ENCODE measurements at places on chromosomes 3 and 15.

DNA sequence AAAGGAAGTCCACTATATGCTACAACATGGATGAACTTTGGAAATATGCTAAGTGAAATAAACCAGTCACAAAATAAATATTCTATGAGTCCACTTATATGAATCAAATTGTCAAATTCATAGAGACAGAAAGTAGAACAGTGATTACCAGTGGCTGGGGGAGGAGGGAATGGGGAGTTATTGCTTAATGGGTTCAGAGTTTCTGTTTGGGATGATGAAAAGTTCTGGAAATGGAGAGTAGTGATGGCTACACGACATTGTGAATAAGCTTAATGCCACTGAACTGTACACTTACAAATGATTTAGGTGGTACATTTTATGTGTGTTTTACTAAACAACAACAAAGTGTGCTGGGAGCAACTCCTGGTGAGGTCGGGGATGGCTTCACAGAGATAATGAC is 38.1 kb downstream of the HOMER2 start:
- DNase-seq: no peak

- no peak for DNase-seq
Measured at GRCh38 chr3:182913889-182914288, 66.4 kb downstream of the DCUN1D1 start.

DNA sequence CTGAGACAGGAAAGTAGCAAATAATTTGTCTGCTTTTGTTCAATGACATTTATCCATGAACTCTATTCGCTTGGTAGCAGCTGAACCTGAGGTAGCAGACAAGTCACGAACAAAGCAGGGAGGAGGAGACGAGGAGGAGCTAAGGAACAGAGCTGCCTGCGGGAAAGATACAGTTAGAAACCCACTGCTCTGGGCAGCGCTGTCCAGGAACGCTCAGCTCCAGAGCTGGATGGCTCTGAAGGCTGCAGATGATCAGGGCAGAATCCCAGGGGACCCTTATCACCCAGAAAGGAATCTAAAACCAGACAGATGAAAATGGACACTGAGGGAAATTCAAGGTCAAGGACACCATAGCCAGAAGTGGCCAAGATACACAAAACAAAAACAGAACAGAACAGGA is 257.8 kb downstream of the CD47 start:
- peak; percentile 64 for DNase-seq

GRCh38 chr3:148214705-148215104 is 483.0 kb upstream of the AGTR1 start:
- DNase-seq: no peak

DNA sequence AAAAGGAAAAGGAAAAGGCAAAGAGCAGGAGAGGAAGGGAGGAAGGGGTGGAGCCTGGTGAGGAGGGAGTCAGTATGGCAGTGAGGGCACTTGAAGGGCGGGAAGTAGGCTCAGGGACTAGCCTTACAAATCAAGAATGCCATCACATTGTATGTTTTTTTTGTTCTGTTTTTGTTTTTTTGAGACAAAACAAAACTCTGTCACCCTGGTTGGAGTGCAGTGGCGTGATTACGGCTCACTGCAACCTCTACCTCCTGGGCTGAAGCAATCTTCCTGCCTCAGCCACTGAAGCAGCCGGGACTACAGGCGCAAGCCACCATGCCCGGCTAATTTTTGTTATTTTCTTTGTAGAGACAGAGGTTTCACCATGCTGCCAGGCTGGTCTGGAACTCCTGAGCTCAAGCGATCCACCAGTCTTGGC is 10.5 kb upstream of the PIK3CB start:
- no peak for DNase-seq

DNA sequence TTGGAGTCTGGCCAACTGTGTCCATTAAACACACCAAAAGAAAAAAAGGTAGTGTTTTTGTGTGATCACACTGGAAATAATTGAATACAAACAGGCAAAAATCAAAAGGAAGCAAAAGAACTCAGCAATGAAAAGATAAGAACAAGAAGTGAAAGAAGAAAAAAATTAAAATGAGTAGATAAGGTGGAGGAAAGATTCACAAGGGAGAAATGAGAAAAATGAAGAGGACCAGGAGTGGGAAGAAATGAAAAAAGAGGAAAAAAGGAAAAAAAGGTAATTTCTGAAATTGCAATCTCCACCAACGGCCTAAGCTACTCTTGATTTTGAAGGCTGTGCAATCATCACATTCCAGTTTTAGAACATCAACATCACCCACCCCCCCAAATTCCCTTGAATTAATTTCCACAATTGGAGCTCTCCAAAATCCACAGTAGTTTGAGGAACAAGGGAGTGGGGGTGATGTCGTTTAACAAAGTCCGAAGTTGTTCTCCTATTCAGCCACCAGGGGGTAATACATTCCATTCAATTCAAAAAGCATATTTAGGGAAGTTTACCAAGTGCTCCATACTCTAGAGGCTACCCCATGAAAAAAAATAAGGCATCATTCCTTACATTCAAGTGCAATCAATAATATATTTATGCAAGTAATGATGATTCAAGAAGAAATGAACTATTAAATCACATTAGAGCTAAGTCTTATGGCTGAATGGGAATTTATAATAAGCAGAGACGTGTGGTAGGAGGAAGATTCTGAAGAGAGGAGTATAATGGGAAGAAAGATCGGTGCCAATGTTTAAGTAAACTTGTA is 37.4 kb downstream of the ZNF860 start:
- peak; percentile 57 for DNase-seq

DNA sequence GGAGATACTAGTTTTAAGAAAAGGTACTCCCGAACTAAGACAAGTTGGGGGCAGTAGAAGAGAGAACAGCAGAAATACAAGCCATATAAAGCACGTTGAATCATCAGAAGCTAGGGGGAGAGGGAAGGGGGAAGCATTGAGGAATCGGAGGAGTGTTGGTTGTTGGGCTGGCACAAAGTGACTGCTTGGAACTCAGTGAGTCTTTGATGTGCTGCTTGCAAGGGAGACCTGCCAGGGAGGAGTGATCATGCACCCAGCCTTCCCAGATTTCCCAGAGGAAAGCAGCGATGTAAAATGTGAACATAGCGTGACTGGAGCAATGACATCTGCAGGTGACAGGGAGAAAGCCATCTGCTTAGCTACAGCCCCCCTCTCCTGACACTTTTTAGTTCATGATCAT is 192.4 kb upstream of the IL12A start:
- DNase-seq: no peak
